Lung (tissue), 17 donors: ENCODE measurements at places on chromosomes 6 and 20.

DNA sequence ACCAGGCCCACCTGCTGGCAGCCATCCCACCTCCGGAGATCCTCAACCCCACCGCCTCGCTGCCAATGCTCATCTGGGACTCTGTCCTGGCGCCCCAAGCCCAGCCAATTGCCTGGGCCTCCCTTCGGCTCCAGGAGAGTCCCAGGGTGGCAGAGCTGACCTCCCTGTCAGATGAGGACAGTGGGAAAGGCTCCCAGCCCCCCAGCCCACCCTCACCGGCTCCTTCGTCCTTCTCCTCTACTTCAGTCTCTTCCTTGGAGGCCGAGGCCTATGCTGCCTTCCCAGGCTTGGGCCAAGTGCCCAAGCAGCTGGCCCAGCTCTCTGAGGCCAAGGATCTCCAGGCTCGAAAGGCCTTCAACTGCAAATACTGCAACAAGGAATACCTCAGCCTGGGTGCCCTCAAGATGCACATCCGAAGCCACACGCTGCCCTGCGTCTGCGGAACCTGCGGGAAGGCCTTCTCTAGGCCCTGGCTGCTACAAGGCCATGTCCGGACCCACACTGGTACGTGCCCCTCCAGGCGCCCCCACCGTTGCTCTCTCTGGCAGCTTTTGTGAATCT is 1.1 kb downstream of the SNAI1 start:
- peak; percentile 49 for DNase-seq

- DNase-seq = no peak
These were observed 188.6 kb downstream of the ZDHHC14 start for GRCh38 chr6:157569543-157569942.

DNA sequence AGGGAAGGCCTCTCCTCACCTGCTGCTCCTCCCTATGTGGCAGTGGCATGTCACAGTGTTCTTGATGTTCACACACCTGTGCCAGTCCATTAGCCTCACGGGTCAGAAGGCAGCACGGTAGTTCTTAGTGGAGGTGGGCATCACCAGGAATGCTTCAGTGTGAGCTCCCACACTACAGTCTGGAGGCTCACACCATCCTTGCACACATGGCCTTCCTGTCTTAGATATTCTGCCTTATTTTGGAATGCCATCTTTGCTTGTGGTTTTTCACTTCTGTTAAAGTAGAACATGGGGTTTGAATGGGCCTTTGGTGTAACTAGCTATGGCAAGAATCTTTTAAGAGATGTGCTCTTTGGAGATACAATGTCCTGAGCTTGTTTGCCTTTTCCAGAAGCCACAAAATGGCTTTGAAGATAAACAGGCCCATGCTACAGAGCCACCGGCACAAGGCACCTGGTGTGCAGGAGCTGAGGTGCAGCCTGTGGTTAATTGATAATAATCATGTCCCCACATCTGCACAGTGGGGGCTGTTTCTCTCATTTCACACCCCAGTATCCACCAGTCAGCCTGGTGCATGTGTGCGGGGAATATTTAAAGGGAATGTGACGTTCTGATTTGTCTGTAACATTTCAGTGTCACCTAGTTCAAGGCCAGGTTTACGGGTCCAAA is 3.2 kb upstream of the SLC17A9 start:
- DNase-seq = no peak

GRCh38 chr6:44074439-44074812 is 52.8 kb downstream of the MRPL14 start:
- DNase-seq = peak; percentile 94

DNA sequence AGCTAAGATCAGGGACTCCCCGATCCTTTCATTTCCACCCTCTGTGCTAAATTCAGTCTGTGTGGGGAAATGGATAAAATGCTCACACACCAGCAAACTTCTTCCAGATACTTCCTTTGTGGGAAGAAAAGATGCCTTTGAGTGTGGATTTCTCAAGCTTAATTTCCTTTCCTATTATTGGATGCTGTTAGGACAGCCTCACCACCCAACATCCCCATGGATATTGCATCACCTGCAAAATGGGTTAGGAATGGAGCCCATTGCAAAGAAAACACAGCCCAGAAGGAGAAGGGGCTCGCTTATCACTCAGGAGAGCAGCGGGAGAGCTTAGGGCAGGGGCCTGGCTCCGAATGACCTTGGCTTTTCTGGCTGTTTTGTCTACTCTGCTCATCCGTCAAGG is 272.2 kb downstream of the CDC5L start:
- DNase-seq = no peak

DNA sequence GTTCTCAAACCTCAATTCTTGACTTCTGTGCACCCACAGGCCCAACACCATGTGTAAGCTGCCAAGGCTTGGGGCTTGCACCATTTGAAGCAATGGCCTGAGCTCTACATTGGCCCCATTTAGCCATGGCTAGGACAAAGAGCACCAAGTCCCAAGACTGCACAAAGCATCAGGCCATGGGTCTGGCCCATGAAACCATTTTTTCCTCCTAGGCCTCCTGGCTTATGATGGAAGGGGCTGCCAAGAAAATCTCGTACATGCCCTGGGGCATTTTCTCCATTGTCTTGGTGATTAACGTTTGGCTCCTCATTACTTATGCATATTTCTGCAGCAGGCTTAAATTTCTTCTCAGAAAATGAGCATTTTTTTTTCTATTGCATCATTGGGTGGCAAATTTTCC is 1128.7 kb upstream of the ADGRB3 start:
- no peak for DNase-seq

DNA sequence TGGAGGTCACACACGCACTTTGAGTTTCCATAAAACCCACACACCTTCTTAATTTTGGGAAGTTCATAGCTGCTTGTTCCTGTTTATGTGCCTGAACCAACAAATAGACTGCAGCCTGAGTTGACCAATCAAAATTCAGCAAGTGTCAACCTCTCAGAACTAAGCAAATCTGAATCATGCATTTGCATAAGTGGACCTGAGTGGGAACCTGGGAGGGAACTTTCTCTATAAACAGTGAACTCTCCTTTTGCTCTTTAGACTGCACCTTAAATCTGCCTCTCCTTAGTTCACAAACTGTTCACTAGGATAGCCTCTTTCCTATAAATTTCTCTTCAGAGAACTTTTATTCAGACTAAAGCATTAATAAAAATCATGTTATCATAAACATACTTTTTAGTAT is 37.9 kb downstream of the SLC17A1 start:
- DNase-seq = no peak

- no peak for DNase-seq
These were observed 15.6 kb downstream of the NSFL1C start for GRCh38 chr20:1450926-1451491.

DNA sequence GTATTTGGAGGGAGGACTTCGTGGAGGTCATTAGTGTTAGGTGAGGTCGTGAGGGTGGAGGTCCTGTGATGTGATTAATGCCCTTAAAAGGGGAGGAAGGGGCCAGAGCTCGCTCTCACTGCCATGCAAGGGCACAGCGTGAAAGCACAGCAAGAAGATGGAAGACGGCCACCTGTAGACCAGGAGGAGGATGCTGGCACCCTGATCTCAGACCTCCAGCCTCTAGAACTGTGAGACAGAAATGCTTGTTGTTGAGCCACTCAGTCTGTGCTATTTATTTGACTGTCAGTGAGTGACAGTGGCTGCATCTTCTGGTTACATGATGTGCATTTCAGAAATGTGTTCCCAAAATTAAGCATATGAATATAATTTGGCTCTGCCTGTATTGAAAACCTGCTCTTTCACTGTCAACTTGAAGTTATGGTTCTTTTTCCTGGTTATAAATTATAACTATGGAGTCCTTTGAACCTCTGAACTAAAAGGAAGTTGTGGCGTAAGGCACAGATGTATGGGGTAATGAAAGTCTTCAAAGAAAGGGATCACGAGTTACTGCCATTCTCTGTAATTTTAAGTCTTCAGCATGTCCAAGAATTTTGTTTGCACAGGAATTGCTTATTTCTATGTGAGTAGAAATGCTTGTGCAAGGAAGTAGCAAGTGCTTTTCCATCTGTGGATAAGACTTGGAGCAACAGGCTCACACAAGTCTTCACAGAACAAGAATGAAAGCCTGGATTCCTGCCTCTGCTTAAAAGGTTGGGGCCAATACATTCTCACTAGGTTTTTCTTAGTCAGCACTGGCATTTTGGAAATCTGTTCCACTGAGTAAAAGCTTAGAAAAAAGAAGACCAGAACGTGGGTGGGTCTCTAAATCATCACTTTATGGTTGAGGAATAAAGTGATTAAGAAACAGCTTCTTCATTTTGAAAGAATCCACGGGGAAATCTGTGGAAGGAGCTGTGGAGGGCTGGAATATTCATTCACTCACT is 10.3 kb downstream of the PPP1R14C start:
- DNase-seq = no peak

DNA sequence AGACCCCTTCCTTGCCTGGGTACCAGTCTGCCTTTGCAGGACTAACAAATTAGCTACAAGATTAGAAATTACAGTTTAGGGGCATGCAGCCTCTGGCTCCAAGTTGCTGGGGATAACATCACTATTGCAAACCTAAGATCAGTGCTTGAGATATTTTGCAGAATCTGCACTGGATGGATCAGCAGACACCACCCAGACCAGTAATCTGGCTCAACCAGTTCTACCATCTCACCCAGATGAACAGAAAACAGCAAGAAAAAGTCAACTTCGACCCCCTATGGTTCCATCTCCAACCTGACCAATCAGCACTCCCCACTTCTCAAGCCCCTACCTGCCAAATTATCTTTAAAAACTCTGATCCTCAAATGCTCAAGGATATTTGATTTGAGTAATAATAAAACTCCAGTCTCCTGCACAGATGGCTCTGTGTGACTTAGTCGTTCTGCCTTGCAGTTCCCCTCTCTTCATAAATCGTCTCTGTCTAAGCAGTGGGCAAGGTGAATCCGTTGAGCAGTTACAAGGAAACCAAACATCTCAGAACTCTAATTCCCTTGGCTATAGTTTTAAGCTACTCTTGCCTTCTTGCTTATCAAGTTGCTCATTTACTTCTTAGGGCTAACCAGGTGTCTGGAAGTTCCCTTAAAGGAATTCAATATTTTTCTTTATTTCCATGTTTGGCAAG is 16.1 kb upstream of the LMBRD1 start:
- no peak for DNase-seq

- DNase-seq = no peak
These were observed 5.3 kb downstream of the ANKRD6 start for GRCh38 chr6:89438248-89438647.

DNA sequence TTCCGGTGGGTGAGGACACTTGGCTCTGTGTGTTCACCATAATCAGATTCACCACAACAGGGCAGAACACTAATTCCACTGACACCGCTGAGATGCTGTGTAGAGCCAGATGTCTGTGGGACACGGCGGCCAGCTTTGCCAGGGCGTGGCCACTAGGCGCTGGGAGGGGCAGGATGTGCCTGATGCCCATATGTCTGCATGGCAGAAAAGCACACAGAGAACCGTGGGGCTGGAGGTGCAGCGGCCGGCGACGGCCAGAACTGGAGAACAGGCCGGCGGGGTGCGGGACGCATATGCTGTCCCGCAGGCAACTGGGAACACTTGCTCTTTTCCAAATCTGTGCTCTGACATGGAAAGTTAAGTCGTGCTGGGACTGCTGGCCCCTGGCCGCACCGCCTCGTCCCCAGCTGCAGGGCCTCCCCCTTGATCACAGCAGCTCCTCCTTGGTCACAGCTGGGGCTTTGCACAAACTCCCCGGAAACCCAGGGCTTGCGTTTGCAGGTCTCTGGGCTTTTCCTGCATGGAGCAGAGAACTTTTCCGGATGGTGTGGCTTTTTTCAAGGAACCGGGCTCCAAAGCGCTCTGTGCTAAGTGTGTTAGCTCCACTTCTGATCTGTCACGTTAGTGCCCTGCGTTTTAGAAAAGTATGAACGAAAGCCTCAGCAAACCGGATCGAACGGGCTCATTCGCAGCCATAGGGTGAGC is 31.1 kb downstream of the NTSR1 start:
- DNase-seq = peak; percentile 7

- DNase-seq = peak; percentile 93
These were observed 125.4 kb downstream of the OPRM1 start for GRCh38 chr6:154164397-154164796.

DNA sequence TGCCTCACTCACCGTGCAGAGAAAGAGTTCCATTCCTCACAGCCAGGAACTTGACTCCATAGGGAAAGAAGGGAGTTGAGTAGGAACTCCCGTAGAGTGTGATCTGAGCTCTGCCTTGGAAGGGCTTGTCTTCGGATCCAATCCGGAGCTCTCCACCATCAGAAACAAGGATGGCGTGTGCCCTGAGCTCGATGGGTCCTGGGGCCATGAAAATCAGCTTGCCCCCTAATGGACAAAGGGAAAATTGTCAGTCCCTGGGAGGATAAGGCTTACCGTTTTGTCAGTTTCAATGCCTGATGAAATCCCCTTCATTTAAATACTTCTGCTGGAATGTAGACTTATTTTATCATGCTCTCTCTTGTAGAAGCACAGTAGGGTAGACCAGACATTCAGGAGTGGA is 153.3 kb downstream of the PKHD1 start:
- DNase-seq = no peak

DNA sequence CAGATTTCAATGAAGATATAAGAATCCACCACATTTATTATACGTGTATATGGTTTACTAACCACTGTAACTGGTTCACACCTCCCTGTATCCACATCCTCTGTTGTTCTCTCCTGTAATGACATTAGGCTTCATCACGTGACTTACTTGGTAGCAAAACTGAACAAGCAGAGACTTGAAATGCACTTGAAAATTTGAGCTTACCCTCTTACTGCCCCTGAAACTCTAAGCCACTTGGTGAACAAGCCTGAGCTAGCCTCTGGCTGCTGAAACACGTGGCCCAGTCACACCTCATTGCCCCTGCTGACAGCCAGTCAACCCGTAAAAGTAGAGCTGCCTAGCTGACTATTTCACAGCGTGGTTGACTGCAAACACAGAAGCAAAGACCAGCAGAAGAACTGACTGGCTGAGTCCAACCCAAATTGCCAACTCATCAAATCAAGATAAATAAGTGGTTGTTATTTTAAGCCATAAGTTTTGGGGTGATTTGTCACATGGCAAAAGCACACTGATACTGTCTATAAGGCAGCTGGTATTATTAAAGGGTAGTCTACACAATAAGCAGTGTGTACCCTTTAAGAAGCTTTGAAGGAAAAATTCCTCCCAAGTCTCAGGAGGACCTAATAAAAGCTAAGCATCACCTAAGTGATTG is 109.0 kb downstream of the RALGAPA2 start:
- DNase-seq = no peak

DNA sequence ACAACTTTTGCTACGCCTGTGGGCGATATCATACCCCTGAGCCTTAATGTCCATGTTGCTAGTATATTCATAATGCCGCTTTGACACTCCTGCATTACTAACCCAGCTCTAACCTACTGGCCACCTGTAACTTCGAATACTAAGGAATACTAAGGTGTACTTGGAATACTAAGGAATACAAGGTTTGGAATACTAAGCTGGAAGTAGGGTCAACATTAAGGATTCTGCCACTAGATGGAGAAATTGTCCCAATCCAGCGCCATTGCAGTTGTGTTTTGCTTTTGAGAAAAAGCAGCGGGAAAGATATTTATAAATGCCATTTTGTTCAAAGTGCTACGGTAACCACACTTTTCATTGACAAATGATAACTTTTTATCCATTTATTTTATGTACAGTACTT is 10.7 kb downstream of the TBXT start:
- DNase-seq = peak; percentile 38

GRCh38 chr6:19547507-19547906 is 289.7 kb upstream of the ID4 start:
- no peak for DNase-seq
